ENCODE measurements at places on chromosomes 2 and 18.

- DNase-seq = no peak
Measured at GRCh38 chr18:2970772-2971659, 41.9 kb downstream of the LPIN2 start.

GRCh38 chr2:59398081-59398480 is 1155.4 kb downstream of the BCL11A start:
- DNase-seq = no peak

GRCh38 chr2:181642086-181642485 is 14.8 kb downstream of the CERKL start:
- DNase-seq = no peak

DNA sequence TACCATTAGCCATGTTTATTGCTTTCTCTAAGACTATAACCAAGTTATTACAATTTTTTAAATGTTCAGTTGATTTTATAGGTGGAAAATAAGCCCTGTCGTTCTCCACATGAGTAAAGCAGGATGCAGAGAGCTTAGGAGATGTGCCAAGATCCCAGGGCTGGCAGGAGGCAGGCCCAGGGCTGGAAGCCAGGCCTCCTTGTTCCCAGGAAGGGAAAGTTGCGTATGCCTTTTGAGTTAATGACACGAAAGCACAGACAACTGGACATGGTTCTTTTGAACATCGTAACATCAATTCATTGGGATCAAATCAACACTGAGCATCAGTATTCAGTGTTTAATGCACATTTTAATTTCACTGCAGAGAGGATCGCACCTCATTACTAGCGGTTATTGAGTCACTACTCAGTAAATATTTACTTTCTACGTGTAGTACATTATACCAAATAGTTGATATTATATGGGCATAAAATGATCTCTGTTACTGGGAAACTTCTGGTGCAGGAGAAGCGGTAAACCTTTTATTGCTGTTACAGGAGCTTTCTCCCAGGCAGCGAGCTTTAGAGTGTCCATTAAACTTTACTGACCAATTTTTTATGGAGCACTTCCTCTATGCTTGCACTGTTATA is 60.0 kb downstream of the RNF144A start:
- DNase-seq = peak; percentile 89

DNA sequence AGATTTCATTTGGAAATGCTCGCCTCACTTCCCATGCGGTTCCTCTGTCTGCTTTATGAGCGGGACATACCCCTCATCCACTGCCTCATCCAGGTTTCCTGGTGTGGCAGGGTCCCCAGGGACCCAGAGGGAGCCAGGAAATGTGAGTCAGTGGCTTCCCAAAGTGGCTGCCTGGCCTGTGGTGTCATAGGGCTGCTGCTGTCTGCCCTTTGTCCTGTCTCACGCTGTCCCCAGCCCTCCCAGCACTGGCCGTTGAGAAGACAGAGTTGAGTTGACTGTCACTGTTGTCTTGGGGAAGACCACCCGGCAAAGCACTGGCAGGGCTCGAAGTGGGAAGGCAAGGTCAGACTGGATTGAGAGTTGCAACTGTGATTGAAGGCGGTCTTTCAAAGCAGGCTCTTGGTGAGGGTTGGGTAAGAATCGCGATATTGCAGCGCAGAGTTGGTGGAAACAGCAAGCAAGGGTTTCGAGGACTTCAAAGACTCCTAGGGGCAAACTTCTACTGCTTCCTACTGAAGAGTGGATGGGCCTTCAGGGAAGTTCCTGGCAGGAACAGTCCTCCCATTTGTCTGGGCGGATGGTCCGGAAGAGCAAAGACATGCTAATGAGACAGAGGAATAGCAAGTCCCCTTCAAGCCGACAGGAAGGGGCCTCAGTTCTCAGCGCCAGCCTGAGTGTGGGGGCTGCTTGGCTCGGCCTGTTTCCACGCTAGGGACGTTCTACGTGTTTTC is 33.9 kb downstream of the RAB31 start:
- DNase-seq = no peak

DNA sequence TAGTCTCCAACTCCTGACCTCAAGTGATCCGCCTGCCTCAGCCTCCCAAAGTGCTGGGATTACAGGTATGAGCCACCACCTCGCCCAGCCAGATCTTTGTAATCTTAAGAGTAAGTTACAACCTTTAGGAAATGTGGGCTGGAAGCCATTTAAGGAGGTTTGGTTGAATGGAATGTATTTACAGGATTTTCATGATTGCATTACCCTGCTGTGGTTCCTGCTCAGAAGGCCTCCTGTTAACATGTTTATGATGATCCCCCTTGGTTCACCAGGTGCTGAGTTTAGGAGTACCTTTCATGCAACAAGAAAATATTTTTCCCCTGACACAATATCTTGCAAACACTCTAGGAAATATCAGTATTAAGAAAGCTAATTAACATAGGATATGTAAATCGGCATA is 187.4 kb upstream of the SH3BP4 start:
- no peak for DNase-seq

DNA sequence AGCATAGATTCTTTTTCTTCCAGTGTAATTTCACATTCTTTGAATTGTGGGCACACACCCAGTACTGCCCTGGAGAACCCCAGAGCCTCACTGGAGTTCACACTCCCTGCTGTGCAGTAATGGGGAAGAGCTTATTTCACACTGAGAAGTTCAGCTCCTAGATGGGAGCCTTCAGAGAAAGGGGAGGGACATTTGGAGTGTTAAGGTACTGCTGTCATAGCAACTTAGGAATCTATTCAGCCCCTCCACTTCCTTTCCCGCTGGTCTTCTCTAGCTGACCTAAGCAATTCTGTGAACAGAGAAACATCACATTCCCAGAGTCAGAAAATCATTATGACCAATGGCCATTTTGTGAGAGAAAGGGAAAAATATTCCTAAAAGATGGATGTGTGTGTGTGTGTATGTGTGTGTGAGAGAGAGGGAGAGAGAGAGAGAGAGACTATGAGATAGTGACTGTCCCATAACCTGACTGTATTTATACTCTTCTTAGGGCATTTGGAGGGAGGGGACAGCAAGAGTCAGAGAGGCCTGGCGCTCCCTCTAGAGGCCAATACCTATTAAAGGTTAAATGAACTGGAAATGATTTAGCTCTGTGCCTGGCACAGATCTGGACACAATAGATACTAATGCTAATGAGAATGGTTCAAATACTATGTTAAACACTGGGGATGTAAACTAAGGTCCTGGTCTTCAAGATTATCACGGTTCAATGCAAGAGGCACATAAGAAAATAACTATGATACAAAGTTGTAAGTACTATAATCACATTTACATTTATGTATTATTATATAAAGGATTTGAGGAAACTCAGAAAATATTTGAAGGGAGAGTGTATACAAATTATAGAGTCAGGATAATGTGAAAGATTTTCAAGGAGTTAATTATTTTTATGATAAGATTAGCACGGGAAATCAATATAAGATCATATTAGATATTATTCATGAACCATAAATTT is 41.5 kb upstream of the RPE start:
- DNase-seq = no peak

- no peak for DNase-seq
Measured at GRCh38 chr2:209094221-209094620, 329.6 kb upstream of the MAP2 start.

- no peak for DNase-seq
Measured at GRCh38 chr18:30582078-30582477, 460.5 kb downstream of the DSC3 start.

GRCh38 chr2:64487256-64488049 is 33.5 kb downstream of the LGALSL start:
- DNase-seq = no peak

DNA sequence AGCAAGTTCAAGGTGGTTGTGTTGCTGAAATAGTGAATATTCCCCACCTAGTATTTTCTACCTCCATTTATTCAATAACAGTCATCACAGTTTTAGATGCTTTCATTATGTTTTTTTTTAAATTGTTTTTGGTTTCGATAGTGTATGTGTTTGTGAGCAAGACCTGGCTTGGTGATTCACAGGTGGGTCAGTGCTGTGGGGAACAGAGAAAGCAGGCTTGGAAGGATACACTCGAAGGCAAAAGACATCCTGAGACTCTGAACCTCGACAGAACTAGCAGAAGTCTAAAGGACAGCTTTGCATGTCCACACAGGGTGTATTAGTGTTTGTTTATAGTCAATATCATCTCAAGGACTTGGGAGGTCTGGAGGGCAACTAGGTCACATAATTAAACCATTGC is 551.5 kb downstream of the RIT2 start:
- DNase-seq = no peak

GRCh38 chr2:101231240-101231639 is 21.4 kb upstream of the CNOT11 start:
- DNase-seq = no peak

DNA sequence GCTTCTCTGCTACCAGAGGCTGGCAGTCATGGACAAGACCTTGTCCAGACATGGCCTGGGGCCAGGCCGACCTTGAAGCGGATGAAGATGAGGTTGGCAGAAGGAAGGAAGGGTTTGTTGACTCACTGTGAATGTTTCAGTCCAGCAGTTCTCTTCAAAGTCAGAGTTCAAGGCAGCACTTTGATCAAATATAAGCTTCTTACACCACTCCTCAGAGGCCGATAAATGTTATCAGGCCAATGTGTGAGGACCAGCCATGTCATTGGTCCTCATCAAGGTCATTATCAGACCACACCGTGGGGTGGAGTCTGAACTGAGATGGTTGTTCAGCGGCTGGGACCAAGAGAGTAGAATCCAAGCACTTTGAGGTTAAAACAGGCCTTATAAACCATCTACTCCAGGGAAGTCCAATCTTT is 35.5 kb downstream of the QPCT start:
- no peak for DNase-seq

DNA sequence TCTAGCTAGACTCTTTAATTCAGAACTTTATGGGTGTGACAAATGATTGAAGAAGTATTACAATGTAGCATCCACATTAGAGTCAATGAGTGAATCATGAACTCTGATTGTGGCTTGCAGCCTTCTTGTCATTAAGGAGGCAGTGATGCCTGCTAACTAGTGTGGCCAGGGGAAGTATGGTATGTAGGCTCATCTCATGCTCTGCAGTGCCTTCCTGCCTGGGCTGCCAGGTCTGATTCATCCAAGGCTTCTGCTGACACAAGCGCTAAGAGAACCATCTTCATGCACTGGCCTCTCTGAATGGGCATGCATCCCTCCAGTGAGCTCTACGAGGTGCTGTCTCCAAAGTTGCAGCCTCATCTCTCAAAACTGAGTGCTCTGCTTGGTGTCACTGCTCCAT is 144.3 kb downstream of the MTCL1 start:
- DNase-seq = no peak

GRCh38 chr2:229634601-229635370 is 79.6 kb downstream of the DNER start:
- DNase-seq = no peak

GRCh38 chr18:10168477-10168876 is 254.7 kb downstream of the VAPA start:
- no peak for DNase-seq

DNA sequence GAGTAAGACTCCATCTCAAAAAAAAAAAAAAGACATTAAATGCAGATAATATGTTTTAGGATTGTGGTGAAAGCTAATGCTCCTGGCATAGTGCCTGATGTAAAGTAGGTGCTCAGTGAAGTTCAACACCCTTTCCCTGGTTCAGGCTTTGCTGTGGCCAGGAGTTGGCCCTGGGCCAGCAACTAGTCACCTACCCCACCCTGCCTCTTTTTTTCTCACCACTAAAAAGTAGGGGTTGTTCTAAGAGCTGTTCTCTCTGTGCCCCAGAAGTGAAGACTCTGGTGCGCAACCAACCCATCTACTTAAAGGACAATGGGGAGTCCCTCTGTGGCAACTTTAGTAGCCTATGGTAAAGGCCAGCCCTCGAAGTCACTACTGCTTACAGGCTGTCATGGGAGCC is 75.9 kb downstream of the DNMT3A start:
- no peak for DNase-seq

- DNase-seq = no peak
Measured at GRCh38 chr2:222862106-222862908, 1.5 kb downstream of the ACSL3 start.

DNA sequence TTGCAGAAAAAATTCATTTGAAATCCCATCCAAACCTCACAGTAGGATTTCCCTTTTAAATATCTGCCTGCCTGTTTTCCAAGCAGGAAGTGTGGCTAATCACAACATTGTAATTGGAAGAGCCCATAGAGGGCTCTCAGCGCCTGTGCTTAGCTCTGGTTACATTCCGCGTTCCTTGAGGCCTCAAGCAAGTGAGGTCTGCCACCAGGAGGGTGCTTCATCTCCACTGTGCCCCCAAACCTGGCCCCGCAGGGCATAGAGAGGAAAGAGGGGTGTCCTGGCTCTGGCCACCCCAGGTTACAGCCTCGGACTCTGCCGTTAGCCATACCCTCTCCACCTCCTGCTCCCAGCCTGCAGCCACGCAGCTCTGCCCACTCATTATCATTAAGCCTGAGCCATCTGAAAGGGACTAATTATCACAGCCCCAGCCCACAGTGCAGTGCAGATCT is 214.8 kb downstream of the SP3 start:
- DNase-seq = no peak

DNA sequence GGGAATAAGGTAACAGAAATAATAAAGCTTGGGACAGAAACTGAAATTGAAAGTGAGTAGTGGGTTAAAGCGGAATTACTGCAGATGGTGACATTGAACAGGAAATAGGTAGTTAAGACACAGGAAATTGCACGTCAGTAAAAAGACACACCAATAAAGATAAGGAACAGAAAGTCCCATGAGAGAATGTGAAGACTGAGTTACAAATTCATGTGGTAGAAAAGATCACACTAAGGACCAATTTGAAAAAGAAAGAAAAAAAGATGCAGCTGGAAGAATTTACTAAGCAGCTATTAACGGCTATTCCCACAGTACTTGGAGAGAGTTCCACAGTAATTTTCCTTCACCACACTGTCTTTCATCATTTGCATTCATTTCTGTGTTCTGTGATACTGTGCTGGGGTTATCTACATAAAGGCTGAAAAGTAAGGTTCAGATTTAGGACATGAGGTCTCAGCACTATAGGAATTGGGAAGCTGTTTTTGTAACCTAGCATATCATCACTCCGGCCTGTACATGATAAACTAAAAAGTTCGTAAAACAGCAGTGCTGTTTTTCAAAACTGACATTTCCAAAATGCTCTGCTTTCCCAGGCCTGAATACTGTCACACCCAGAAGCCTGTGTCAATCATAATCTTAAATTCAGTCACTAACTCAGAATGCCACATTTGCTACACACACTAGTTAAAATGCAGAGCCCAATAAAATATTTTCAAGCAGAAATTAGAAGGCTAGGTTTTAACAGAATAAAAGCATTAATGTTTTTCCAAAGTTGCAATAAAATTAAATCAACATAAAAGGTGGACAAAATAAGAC is 42.9 kb downstream of the SRBD1 start:
- DNase-seq = no peak

Measured in LNCaP clone FGC (cell line).